ENCODE measurements at places on chromosomes 5 and 9. TPM values are rescaled to one million over a fixed set of nuclear protein-coding genes. Genes with fewer than 3 reads are reported as not detected.

DNA sequence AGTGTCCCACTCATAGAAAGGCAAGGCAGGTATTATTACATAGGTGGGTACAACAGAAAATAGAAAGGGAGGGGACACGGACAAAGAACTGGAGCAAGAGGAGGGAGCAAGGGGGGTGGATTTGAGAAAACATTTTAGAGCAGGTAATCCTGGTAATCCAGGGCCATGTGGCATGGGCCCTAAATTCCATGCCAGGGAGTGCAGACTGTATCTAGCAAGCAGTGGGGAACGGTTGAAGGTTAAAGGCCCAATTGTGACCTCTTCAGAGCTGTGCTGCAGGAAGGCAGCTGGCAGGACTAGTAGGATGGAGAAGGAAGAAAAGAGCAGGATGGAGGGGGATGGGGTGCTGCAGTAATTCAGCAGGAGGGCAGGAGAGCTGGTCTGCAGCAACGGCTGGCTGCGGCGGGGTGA, 75.2 kb downstream of the PDE6A start:
- H3K36me3 ChIP-seq: no peaks in the 10 kb centered on the region
- H3K4me3 ChIP-seq: no peak overlapping the region
- no peak overlapping the region for H3K27ac ChIP-seq
- H3K4me1 ChIP-seq: no peaks in the 10 kb centered on the region
- no peak for DNase-seq

DNA sequence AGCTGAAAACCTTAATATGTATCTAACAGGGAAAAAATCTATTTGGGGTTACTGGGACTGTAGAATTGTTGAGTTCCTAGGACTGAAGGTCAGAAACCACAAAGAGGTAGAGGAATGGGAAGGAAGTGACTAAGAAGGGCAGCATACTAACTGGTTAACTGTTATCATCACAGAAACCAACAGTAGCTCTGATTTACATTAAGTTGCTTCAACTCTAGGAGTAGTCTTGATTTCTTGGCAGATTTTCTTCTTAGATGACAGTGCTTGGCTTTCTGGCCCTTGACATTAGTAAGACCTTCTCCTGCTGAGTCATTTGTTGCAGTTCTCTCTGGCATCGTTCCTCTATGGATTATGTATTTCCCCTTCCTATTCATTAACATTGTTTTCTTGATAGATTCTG, 116.1 kb upstream of the RASA1 start:
- no peaks in the 10 kb centered on the region for H3K27me3 ChIP-seq
- H3K36me3 ChIP-seq: no peaks in the 10 kb centered on the region
- no peak overlapping the region for H3K27ac ChIP-seq
- DNase-seq: no peak
- no peak overlapping the region for H3K4me3 ChIP-seq

- no peaks in the 10 kb centered on the region for H3K36me3 ChIP-seq
- no peaks in the 10 kb centered on the region for H3K27me3 ChIP-seq
- DNase-seq: no peak
- no peak overlapping the region for H3K27ac ChIP-seq
- no peak overlapping the region for H3K4me3 ChIP-seq
Measured at GRCh38 chr9:34547960-34548611, 25.3 kb upstream of the ENHO start.

DNA sequence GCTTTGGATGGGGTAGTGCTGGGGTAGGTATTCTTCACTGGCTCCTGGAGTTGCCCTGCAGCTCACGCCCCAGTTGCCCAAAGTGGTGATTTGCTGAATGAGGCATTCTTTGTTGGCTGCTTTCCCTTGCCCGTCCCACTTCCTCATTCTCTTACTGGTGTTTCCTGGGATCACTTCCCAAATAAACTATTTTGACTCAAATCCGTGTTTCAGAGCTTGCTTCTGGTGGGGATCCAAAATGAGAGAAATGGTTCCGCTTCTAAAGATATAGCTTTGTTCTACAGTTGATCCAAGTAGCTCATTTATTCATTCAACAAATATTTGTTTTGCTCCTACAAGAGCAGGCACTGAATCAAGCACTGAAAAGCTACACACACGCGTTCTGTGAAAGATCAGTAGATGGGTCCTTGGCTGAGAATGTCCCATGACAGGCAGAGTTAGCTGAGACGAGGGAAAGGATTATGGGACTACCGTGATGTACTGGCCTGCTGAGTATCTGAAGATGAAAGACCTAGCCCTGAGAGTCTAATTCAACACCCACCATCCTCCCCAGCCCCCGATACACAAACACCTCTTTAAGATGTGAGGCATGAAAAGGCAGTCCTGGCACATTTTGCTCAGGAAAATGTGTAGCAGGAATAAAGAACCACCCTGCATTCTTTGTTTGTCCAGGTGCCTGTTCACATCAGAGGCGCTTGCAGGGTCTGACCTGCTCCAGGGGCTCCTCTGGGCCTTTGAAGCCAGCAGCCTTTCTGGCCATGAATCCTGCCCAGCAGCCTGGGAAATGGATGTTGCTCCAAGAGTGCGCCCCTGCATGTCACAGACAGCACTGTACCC, 143.1 kb upstream of the RANBP3L start:
- H3K4me3 ChIP-seq: no peak overlapping the region
- no peaks in the 10 kb centered on the region for H3K4me1 ChIP-seq
- no peaks in the 10 kb centered on the region for H3K27me3 ChIP-seq
- H3K27ac ChIP-seq: no peak overlapping the region
- no peaks in the 10 kb centered on the region for H3K36me3 ChIP-seq
- no peak for DNase-seq

Gene BOD1
- total RNA-seq: 19.9 TPM

Gene LECT2
- not detected for total RNA-seq

GRCh38 chr5:180034564-180034963, 37.0 kb downstream of the RNF130 start:
- no peak overlapping the region for H3K27ac ChIP-seq
- peak; percentile 6 for DNase-seq
- peaks cover 9% of the 10 kb centered on the region for H3K36me3 ChIP-seq
- H3K4me1 ChIP-seq: no peaks in the 10 kb centered on the region
- no peak overlapping the region for H3K4me3 ChIP-seq
- H3K27me3 ChIP-seq: no peaks in the 10 kb centered on the region

DNA sequence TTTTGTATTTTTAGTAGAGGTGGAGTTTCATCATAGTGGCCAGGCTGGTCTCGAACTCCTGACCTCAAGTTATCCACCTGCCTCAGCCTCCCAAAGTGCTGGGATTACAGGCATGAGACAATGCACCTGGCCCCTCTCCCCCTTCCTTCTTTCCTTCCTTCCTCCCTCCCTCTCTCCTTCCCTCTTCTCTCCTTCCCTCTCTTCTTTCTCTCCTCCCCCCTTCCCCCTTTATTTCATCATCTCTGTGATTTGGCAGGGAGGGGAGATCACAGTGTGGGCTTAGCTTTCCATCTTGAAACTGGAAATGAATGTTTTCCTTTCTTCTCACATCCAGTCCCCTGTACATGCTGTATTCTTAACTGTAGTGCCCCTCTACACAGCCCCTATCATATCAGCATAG, 12.7 kb downstream of the RHOBTB3 start:
- no peak for DNase-seq
- H3K27ac ChIP-seq: no peak overlapping the region

- H3K4me1 ChIP-seq: no peaks in the 10 kb centered on the region
- no peaks in the 10 kb centered on the region for H3K36me3 ChIP-seq
- H3K27ac ChIP-seq: no peak overlapping the region
- no peaks in the 10 kb centered on the region for H3K27me3 ChIP-seq
Measured at GRCh38 chr9:138069731-138070456, 192.3 kb downstream of the CACNA1B start.

Gene MCC
- total RNA-seq: 0.68 TPM

Gene TAF1L
- total RNA-seq: not detected

GRCh38 chr9:28215536-28216299, 642.4 kb upstream of the C9orf72 start:
- no peaks in the 10 kb centered on the region for H3K27me3 ChIP-seq
- H3K27ac ChIP-seq: no peak overlapping the region
- H3K4me3 ChIP-seq: no peak overlapping the region
- no peaks in the 10 kb centered on the region for H3K36me3 ChIP-seq

- no peak overlapping the region for H3K27ac ChIP-seq
- no peaks in the 10 kb centered on the region for H3K36me3 ChIP-seq
- no peaks in the 10 kb centered on the region for H3K27me3 ChIP-seq
- H3K4me1 ChIP-seq: no peaks in the 10 kb centered on the region
Measured at GRCh38 chr5:74116266-74116665, 490.3 kb downstream of the ARHGEF28 start.

Gene TPPP
- 0.24 TPM for total RNA-seq

GRCh38 chr9:8946461-8946860, 1146.9 kb upstream of the DMAC1 start:
- no peak overlapping the region for H3K27ac ChIP-seq
- no peaks in the 10 kb centered on the region for H3K36me3 ChIP-seq
- no peaks in the 10 kb centered on the region for H3K4me1 ChIP-seq
- H3K4me3 ChIP-seq: no peak overlapping the region
- no peaks in the 10 kb centered on the region for H3K27me3 ChIP-seq
- DNase-seq: no peak

DNA sequence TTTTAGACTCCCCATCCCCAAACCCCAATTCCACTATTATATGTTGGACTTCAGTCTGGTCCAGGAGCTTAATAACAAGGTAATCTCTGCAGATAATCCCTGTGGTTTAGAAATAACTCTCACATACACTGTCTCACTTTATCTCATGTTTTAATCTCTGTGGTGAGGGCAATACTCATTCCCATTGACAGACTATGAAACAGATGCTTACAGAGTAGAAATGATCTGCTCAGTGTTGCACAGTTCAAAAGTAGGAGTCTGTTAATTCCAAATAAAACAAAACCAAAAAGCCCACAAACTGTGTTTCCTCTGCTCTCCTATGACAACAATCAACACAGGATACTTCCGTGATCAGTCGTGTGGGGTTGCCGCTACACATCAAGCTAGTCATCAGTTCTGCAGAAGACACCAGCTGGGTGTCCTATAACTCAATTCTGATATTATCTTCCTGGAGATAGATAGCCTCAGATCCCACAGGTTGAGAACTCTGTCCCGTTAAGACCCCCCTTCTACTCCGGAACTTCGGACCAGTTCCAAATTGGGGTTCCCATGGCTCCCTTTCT, 26.3 kb upstream of the FANCC start:
- no peaks in the 10 kb centered on the region for H3K27me3 ChIP-seq
- no peak for DNase-seq
- H3K4me3 ChIP-seq: no peak overlapping the region

- H3K36me3 ChIP-seq: no peaks in the 10 kb centered on the region
- no peaks in the 10 kb centered on the region for H3K27me3 ChIP-seq
- DNase-seq: no peak
- no peak overlapping the region for H3K4me3 ChIP-seq
- H3K4me1 ChIP-seq: no peaks in the 10 kb centered on the region
- H3K27ac ChIP-seq: no peak overlapping the region
Measured at GRCh38 chr5:79753877-79754645, 64.4 kb downstream of the CMYA5 start.

Gene CD180
- total RNA-seq: 1.2 TPM

Gene GLDC
- not detected for total RNA-seq

GRCh38 chr5:964821-965220, 43.8 kb upstream of the NKD2 start:
- peaks cover 23% of the 10 kb centered on the region for H3K4me1 ChIP-seq
- H3K36me3 ChIP-seq: no peaks in the 10 kb centered on the region
- no peak overlapping the region for H3K27ac ChIP-seq
- H3K27me3 ChIP-seq: peaks cover 2% of the 10 kb centered on the region

DNA sequence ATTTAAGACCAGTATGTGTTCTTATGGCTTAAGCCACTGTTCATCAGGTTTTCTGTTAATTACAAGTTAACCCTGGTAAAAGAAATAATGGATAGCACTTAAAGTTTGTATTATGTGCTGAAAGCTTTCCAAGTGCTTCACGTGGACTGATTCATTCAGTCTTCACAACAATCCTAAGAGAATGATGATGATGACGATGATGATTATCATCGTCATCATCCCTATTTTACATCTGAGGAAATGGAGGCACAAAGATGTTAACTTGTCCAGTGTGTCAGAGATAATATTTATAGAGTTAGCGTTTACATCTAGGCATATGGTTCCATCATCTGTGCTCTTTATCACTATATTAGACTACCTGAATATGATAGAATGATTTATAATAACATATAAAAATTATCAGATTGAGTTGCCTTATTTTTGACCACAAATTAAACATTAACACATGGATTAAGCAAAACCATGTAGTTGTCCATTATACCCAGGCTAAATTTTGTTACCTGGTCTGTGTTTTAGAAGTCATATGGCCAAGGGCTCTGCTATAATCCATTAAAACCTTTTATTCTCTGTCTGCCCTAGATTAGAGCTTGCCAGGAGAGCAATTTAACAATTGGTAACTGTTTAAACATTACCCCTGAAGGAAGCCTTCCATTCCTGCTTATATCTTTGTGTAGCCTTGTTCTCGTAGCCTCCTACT, 102.3 kb upstream of the MAP3K1 start:
- no peak overlapping the region for H3K27ac ChIP-seq
- no peaks in the 10 kb centered on the region for H3K4me1 ChIP-seq
- no peak overlapping the region for H3K4me3 ChIP-seq
- H3K36me3 ChIP-seq: no peaks in the 10 kb centered on the region

- no peak overlapping the region for H3K27ac ChIP-seq
- H3K27me3 ChIP-seq: no peaks in the 10 kb centered on the region
- no peaks in the 10 kb centered on the region for H3K36me3 ChIP-seq
Measured at GRCh38 chr5:6856653-6857052, 143.4 kb downstream of the TENT4A start.

GRCh38 chr5:110335361-110336066, 391.0 kb downstream of the TMEM232 start:
- no peaks in the 10 kb centered on the region for H3K27me3 ChIP-seq
- no peaks in the 10 kb centered on the region for H3K36me3 ChIP-seq
- no peak overlapping the region for H3K27ac ChIP-seq
- H3K4me3 ChIP-seq: no peak overlapping the region
- no peak for DNase-seq

DNA sequence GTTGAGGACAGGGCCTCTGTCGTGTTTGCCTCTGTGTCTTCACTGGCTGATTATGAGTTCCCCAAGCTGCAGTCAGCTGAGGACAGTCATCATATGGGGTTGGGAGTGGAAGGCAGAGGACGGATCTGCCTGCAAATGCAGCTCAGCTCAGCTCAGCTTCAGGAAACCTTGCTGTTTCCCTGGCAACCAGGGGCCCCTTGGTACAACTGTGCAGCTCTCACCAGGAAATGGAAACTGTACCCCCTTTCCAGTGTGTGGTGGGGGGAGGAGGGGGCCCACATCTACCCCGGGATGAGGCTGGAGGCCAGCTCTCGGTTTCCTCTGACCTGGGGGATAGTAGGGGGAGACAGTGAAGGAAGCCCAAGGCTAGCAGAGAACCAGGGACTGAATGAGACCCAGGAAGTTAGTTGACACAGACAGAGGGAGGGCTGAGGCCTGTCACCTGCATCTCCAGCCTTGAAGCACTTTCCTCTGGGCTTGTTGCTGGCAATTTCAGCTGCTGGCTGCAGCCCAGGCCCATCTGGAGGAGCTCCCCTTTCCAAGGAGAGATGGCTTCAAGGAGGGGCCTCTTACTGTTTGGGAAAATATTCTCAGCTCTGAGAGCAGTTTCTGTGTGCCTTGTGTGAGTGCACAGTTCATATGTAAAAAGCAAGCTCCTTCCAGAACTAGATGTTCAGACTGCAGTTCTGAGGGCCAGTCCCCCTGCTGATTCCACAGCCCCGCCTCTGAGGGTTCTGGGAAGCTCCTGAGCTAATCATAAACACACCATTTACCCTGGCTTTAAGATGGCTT, 6.9 kb downstream of the ANXA6 start:
- H3K27ac ChIP-seq: peak overlapping the region; percentile 79
- H3K4me1 ChIP-seq: peaks cover 98% of the 10 kb centered on the region
- H3K27me3 ChIP-seq: no peaks in the 10 kb centered on the region
- H3K4me3 ChIP-seq: no peak overlapping the region
- peak; percentile 40 for DNase-seq

- H3K36me3 ChIP-seq: no peaks in the 10 kb centered on the region
- no peak for DNase-seq
- no peak overlapping the region for H3K4me3 ChIP-seq
- H3K27me3 ChIP-seq: no peaks in the 10 kb centered on the region
Measured at GRCh38 chr5:140591747-140592372, 27.2 kb downstream of the SLC35A4 start.
